NCI-H146 (cell line): ENCODE measurements at places on chromosomes 7 and 10.

- DNase-seq = no peak
These were observed 5.4 kb downstream of the PRF1 start for GRCh38 chr10:70596860-70597809.

- DNase-seq = no peak
These were observed 93.0 kb downstream of the BTRC start for GRCh38 chr10:101446947-101447346.

DNA sequence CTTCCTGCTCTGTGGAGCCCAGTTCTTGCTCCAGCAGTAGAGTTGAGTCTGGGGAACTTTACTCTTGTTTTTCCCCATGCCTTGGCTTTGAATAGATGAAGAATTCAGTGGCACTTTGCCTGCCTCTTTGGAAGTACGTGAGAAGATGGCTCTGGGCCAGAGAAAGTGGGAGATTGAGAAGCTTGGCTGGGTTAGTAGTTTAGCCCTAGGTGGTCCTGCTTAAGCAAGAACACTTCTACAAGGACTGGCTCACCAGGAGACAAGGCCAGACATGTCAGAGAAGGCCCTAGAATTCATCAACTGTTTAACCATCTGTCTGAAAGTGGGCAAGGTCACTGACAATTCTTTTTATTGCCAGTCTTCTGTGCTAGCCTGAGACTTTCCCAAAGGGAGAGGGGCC, 410.3 kb downstream of the TYW1 start:
- DNase-seq = no peak

GRCh38 chr10:52463826-52464225, 149.7 kb downstream of the DKK1 start:
- no peak for DNase-seq

DNA sequence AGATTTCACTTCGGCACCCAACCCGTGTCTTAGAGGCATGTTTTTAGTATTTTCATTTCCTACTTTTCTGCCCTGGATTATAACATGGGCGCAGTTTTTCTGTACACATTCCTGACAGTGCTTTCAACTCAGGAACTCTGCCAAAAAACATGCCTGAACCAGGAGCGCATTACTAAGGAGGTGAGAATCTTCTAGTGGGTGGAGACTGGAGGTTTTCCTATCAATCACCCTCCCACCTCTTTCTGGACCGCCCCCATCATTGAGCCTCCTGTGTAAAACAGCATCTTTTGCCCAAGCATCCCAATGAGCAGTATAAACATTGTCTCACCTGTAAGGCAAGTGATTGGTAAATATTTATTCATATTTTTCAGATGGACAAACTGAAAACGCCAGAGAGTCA, 53.2 kb downstream of the STK17A start:
- no peak for DNase-seq
